ENCODE measurements at places on chromosomes 11 and 22.

- no peak for DNase-seq
Observed at GRCh38 chr22:36411589-36412258, 24.0 kb upstream of the MYH9 start.

DNA sequence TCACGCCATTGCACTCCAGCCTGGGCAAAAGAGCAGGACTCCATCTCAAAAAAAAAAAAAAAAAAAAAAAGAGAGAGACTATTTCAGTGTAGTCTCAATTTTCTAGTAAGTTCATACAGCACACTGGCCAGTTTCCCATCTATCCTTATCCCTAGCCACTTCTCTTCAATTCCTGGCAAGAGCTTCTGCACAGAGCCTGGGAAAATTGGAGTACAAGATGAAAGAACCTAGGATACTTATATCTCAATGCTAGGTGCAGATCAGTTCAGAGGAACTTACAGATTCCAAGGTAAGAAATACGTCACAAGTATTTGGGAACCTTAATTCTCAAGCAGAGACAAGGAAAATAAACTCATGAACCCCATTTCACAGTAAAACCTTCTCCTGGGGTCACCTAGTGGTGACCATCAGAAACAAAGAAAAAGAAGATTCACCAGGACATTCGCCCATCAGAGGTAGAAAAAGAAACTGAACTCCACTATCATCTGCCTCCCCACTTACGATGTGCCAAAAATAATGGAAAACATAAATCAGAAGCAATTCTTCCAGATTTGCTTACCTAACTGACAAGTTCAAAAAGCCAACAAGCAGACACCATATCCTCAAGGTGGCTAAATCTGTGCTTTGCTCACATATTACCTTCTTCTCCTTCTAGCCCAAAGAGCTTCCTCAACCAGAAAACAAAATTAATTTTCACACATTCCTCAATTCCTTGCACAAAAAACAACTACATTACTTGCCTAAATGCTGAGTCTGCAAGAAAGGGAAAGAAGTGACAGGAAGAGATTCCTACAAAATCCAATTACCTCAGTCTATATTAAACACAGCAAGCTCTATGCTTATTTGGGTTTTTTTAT, 4.9 kb downstream of the DENND5A start:
- no peak for DNase-seq

GRCh38 chr11:72954860-72955259, 140.6 kb downstream of the ATG16L2 start:
- DNase-seq: no peak

DNA sequence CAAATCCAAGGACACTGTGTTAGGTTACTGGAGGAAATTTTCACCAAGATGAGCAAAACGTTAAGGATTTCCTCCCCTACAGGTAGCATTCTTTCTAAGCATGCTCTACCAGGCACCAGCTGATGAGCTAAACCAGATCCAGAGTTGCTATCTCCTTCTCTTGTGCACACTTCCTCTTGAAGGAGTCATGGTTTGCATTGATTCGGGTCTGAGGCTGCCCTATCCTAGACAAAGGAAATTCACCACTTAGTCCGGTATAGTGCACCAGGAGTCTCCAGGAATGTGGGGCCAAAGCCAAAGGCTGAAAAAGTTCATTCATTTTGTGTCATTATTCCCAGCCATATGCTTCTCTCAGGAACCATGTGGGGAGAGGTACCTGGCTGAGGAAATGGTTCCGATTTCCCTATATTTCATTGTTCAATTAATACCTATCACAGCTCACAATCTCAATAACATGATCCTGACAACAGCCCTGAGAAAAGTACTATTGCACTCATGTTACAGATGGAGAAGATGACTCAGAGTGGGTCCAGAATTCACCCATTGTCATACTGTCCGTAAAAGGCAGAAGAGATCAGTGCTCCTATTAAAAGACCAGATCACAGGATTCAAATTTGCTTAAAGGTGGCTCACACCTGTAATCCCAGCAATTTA, 39.1 kb downstream of the SLC35F2 start:
- no peak for DNase-seq
